ENCODE measurements at places on chromosomes 11 and 22.

DNA sequence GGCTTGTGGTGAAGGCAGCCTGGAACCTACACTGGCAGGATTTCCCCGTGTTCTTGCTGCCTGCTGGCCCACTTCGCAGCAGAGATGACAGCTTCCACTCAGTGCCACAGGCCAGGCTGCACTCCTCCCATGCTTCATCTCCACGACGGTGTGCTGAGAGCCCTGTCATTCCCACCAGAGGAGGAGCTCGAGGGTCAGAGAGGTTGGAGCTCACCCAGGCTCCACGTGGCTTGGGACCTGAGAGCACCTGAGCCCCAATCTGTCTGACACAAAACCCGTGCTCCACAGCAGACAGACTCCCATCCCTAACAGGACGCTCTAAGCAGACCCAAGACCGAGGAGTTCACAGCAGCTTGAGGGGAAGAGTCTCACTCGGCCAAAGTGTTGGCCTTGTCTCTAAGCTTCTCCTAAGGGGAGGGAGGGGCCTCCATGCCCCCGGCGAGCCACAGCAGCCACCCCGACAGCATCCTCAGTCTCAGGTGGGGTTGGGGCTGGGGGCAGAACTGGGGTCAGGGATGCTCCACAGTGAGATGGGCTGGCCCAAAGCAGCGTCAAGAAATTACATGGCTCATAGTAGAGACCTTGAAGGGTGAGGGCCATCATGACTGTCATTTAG is 10.7 kb downstream of the LRFN4 start:
- no peak for DNase-seq

GRCh38 chr22:30453731-30454510 is 17.9 kb downstream of the SEC14L3 start:
- DNase-seq = no peak

DNA sequence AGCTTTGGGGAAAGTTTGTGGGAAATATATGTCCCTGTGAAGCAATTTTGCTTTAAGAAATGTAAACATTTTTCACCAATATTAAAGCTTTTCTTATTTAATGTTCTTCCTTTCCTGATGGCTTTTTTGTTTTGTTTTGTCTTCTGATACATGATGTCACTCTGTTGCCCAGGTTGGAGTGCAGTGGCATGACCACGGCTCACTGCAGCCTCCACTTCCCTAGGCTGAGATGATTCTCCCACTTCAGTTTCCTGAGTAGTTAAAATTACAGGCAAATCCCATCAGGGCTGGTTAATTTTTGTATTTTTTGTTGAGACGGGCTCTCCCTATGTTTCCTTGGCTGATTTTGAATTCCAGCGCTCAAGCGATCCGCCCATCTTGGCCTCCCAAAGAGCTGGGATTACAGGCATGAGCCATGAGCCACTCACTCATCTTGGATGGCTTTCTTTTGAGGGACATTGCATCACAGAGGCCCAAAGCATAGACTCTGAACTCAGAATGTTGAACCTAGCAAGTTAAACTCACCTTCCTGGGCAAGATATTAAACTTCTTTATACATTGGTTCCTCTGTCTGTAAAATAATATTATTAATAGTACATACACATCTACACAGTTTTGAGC is 651 bp upstream of the CARD16 start:
- DNase-seq = no peak

DNA sequence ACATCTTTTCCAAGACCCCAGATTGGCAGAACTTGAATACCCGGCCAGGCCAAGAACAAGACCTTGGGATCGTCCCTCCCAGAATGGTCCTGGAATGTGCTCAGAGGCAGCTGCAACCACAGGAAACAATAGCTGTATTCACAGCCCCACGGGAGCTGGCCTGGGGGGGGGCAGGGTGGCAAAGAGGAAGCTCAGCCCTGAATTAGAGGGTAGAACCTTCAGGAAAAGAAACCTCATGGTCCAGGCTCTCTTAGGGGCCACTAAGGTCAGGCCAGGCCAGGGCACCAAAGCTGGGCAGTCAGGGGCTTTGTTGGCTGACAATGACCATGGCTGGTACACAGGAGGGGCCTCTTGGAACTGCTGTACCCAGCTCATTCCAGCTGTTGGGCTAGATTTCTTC is 17.3 kb downstream of the RPL27A start:
- DNase-seq = no peak

- no peak for DNase-seq
Measured at GRCh38 chr22:49910229-49911155, 7.7 kb downstream of the ALG12 start.

- DNase-seq = no peak
Measured at GRCh38 chr22:43127166-43127908, 15.9 kb downstream of the MCAT start.

GRCh38 chr22:38219632-38220031 is 17.8 kb downstream of the MAFF start:
- no peak for DNase-seq

GRCh38 chr11:19886498-19886897 is 173.9 kb downstream of the NAV2 start:
- no peak for DNase-seq

DNA sequence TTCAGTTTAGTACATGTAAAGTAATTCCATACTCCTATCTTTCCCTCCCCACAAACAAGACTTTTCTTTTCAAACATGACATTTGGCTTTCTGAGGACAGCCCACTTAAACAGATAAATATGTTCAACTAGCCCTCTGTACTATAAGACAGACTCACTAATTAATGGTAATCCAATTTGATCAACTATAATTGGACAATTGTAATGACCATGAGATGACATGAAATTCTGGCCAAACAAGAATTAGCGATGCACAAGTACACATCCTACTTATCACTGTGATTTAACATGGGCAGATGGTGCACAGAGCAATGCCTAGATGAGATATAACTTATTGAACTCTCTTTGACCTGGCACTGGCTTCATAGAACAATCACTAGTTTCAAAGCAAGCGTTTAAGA is 1033.7 kb upstream of the CCDC90B start:
- DNase-seq = no peak

DNA sequence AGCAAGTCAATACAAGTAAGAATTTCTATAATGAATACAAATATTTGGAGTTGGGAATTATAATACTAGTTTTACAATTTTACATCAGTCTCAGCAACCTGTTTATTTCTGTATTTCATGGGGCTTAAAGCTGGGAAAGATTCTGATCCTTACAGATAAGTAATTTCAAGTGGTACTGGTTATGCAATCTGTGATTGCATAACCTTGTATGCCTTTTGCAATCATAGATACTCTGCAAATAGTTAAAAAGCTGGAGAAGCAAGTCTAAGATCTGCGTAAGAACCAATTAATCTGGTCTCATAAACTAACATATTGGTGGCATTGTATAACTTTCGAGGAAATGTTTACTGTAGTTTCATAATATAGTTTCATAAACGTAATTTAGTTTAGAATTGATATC is 198.3 kb upstream of the PGR start:
- DNase-seq = no peak

DNA sequence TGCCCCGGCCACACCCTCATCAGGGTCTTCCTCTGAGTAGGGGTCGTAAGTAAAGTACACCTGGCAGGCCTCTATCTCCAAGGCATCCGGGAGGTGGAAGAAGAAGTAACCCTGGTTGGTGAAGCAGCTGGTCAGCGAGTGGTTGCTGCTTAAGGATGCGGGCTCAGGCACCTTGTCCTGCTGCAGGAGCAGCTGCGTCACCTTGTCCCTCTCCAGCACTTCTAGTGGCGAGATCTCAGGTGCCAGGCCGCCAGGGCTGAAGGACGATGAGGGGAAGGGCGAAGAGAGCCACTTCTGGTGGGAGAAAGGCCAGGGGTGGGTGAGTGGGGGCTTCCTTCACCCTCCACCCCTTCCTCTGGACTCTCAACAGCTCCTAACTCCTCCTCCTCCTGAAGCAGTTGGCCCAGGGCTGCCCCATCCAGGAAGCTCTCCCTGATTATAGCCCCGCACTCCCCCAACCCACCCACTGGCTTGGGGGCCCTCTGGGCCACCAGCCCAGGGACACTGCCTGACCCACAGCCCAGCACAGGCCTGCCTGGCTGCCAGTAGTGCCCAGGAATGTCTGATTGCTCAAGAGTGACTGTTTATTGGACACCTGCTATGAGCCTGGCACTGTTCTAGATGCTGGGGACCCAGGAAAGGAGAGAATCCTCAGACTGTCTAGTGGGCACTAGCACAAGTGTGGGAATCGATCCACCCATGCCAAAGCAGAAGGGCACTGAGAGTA is 19.2 kb upstream of the TMPRSS6 start:
- no peak for DNase-seq

- DNase-seq = no peak
Measured at GRCh38 chr11:1807264-1807995, 27.4 kb upstream of the SYT8 start.

DNA sequence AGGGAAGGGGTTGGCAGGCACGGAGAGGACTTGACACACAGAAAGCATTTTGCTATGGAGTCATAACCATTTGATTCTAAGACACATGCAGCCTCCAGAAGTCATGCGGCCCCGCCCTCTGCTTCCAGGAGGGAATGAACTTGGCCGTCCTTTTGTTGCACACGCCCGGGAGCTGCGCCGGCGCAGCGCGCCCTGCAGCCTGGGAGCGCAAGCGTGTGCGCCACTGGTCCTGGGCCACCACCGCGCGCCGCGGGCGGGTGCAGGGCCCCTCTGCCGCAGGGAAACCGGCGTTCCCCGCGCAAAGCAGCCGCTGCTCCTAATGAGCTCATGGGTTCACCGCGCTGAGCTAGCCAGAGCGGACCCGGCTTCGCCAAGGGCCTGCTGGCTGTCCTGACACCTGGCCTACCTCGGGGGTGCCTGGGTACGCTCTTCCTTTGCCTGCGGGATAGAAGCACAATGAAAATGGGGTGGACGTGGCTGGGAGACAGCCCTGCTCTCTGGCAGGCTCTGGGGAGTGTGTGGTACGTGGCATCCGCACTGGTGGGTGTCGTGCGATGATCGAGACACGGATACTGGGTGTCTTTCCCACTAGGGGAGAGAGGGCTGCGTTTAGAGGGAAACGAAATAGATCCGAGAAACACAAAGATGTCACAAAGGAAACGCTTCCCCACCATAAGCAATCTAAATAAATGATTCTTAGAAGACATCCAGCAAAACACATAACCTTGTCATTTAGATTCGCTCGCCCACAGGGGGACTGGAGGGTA is 669 bp downstream of the MICAL3 start:
- no peak for DNase-seq

GRCh38 chr11:119471329-119471728 is 48.4 kb upstream of the THY1 start:
- no peak for DNase-seq

GRCh38 chr11:1051356-1052132 is 15.0 kb upstream of the MUC6 start:
- DNase-seq = no peak

- DNase-seq = no peak
Measured at GRCh38 chr11:76661834-76662434, 8.6 kb downstream of the LRRC32 start.

- no peak for DNase-seq
Measured at GRCh38 chr11:1743585-1744136, 6.7 kb downstream of the IFITM10 start.

- no peak for DNase-seq
Measured at GRCh38 chr22:29626497-29627195, 23.2 kb downstream of the NF2 start.

- DNase-seq = no peak
Measured at GRCh38 chr11:55661901-55662300, at the start of gene OR4C6. TSS of gene OR4C6 (plus strand) at chr11:55662201. CDS start at chr11:55665167, 2,966 bp downstream.

- no peak for DNase-seq
Measured at GRCh38 chr11:107301878-107302277, 155.7 kb downstream of the CWF19L2 start.

DNA sequence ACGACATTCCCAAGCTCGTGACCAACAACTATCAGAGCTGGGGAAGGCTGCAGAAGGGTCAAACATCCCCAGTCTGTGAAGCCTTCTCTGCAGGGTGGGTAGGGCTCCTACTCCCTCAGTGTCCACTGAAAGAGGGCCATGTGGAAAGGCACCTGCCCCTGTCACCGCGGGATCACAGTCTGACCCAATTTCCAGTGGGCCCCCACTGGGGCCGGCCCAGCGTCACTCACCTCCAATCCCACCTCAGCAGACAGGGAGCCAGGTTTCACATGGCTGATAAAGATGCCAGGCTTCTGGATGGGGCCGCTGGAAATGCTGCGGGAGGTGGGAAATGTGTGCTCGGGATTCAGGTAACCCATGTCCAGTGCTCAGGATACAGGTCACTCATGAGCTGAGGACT is 20.0 kb downstream of the USH1C start:
- DNase-seq = no peak

DNA sequence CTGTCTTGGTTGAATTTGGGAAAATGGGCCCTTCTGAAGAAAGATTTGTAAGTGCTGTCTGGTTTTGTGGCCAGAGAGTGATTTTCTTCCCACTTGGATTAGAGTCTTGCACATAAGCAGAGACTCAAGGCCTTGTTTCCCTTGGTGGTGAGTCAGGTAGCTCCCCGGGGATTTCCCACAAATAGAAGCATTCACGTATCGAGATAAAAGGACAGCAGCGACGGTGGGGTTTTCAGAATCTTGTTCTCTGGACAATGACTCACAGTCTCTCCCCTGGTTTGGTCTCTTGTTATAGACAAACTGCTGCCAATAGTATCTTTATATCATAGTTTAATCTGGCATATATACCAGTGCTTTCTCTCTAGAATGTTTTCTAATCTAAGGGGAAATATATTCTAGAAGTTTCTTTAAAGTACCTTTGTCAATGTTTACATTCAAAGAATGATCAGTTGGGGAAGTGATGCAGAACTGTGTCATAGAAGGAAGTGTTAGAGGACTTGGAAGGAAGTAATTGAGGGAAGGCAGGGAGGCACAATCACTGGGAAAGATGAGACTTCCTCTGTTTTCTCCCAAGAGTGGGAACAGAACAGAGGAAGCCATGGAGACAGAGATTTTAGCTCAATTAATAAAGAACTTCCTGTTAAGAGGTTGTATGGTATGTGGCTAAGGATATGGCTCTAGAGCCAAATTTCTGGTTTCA is 18.1 kb downstream of the POLA2 start:
- DNase-seq = peak; percentile 54

DNA sequence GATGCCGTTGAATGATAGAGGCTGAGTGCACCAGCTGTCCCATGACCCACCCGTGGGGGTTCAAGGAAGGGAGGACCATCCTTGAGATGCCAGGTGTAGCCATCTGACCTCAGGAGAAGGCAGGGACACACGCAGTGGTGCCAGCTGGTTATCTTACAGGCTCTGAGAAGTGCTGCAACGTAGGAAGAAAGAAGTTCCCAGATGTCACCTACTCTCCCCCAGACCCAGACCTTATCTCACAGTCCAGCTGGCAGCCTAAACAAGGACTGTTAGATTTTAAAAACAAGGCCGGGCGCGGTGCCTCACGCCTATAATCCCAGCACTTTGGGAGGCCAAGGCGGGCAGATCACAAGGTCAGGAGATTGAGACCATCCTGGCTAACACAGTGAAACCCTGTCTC is 1307.6 kb downstream of the TBC1D22A start:
- no peak for DNase-seq

Data from activated CD8-positive, alpha-beta memory T cell treated with anti-CD3 and anti-CD28 coated beads for 4 hours (primary cell).